Effector CD8-positive, alpha-beta T cell (primary cell): ENCODE measurements at places on chromosomes 2 and 18.

- no peak for DNase-seq
Measured at GRCh38 chr2:97911206-97911921, 84.4 kb downstream of the TMEM131 start.

- DNase-seq = no peak
Measured at GRCh38 chr2:225466891-225467604, 67.5 kb downstream of the NYAP2 start.

- no peak for DNase-seq
Measured at GRCh38 chr2:65664931-65665330, 232.5 kb upstream of the SPRED2 start.

DNA sequence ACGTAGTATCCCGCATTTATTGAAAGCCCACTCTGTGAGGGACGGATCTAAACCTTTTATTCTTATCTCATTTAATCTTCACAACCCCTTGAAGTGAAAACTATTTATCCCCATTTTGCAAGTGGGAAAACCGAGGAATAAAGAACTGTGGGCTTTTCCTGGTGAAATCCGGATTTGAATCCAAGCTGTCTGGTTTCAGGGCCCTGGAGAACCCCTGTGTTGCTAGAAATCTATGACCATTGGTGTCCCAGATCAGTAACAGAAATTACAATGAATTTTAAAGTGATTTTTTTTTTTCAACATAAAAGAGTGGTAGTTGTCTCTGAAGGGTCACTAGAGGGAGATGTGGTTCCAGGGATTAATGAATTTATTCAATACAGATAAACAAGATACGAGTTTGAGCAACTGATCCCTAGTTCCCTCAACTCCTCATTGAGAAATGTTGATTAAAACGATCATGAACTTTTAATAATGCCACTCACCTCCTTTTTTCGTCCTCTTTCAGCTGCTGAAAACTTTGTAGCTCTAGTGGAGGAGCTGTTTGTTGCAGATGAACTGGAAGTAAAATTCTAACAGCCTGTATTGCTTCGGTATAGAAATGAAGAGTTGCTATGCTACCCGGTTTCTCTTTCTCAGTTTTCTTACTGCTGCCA, 940 bp downstream of the XRCC5 start:
- DNase-seq = no peak

GRCh38 chr18:10027461-10027860, 113.6 kb downstream of the VAPA start:
- no peak for DNase-seq

DNA sequence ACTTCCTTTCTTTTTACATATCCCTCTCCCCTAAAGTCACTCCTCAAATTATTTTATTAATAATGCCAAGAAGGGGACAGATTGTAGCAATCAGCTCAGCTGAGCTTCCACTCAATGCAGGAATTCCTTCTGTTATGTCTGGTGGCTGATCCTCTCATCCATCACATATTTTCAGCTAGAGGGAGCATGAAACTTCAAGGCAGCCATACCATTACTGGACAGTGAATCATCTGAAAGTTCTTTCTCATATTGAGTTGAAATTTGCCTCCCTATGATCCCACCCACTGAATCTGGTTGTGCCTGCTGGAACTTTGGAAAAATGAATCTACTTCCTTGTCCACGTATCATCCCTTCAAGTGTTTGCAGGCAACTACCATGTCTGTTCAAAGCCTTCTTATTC, 11.2 kb downstream of the ZNF385B start:
- DNase-seq = no peak

- DNase-seq = peak; percentile 42
Measured at GRCh38 chr2:62456721-62457539, 49.1 kb downstream of the TMEM17 start.

GRCh38 chr2:218264773-218265561, 4.2 kb downstream of the GPBAR1 start:
- DNase-seq = no peak

DNA sequence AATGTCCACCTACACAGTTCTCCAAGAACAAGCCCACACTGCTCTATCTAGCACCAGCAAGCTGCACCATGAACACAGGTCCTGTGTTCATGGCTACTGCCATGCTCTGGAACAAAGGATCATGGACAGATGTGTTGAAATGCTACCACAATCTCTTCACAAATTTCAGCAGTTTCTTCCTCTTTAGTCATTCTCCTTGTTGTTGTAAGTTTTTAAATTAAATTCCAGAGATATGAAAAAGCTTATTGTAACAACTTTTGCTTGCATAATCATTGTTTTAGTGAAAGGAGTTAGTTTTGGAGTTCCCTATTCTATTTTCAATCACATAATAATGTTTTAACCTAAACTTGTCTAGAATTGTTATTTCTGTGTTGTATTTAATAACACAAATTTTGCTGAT, 17.2 kb upstream of the NAPG start:
- DNase-seq = no peak

- DNase-seq = no peak
Measured at GRCh38 chr2:119005555-119005954, 63.6 kb downstream of the MARCO start.

GRCh38 chr2:40352703-40353099, 99.2 kb downstream of the SLC8A1 start:
- DNase-seq = no peak

DNA sequence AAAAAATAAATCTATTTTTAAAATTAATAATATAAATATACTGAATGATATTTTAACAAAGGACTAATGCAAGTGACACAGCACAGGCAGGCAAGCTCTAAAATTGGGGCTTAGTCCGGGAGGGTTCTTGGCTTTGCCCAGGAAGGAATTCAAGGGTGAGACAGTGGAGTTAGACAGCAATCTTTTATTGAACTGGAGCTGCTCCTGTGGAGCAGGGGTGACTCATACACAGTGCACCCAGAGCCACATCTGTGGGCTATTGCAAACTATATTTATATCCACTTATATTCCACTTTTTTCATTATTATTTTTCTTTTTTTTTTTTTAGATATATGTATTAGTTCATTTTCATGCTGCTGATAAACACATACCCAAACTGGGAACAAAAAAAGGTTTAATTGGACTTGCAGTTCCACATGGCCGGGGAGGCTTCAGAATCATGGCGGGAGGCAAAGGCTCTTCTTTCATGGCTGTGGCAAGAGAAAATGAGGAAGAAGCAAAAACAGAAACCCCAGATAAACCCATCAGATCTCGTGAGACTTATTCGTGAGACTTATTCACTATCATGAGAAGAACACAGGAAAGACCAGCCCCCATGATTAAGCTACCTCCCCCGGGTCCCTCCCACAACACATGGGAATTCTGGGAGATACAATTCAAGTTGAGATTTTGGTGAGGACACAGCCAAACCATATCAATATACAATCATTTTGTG, 437.1 kb downstream of the BCL11A start:
- DNase-seq = no peak

DNA sequence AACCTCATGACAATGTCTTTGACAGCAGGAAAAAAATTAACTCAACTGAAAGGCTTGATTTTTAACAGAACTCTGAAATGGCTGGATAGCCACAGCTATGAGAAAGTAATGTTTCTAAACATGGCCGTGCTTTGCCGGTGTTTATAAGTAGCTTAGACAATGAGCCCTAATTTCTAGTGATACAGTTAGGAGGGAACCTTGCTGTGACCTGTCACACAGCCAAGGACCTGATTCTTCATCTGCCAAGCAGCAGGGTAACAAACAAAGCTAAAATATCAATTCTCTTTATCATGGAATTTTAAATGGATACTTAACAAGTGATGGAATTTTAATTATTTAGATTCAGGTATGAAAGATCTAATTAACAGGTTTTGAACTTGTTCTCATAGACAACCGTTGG, 24.3 kb upstream of the DYNC2LI1 start:
- no peak for DNase-seq

GRCh38 chr18:48394176-48394575, 15.0 kb downstream of the ZBTB7C start:
- DNase-seq = no peak

GRCh38 chr2:84646514-84646913, 130.2 kb downstream of the DNAH6 start:
- DNase-seq = no peak

GRCh38 chr2:20524412-20525040, 77.7 kb downstream of the RHOB start:
- no peak for DNase-seq

GRCh38 chr18:63422864-63423304, 608 bp upstream of the VPS4B start:
- no peak for DNase-seq

DNA sequence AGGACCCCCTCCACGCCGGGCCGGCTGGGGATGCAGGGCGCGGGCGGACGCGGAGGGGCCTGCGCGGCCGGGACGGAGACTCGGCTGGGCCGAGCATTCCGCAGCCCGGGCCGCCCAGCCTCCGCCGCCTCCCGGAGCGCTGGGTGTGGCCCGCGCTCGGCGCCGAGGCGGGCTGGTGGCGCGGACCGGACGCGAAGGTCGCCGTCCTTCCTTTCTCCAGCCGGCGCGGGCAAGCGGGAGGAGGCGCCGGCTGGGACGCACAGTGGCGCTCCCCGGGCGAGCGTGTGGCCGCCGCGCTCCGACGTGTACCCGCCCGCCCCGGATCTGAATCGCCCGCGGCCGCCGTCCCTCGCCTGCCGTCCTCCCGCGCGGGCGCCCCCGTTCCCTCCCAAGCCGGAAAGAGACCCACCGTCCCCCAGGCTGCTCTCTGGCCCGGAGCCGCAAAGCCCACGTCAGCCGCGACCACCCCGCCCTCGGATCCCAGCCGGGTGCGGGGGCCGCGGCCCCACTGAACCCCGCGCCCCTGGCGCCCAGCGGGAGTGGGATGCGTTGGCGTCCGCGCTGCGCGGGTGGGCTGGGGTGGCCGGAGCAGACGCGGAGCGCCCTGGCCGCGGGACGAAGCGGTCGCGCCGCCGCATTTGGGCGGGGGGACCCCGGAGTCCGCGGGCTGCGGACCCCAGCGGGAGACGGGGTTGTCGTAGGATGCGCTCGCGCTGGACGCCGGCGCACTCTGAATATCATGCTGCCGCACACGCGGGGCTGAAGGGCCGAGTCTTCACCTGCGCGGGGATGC, 634 bp downstream of the SPATS2L start:
- DNase-seq = no peak

DNA sequence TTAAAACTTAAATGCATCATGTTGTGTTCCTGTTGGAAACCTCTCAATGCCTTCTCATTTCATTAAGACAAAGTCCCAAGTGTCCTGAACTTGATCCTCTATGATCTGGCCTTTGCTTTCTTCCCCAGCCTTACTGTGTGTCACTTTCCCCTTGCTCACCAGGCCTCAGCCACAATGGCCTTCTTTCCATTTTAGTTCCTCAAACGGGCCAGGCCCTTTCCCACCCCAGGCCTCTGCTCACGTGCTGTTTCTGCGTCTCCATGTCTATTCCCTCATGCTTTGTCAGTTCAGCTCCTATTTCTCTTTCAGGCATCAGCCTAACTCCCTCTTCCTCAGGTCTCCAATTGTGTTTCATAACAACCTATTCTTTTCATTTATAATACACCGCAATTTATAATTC, 19.5 kb downstream of the CXCR4 start:
- no peak for DNase-seq

DNA sequence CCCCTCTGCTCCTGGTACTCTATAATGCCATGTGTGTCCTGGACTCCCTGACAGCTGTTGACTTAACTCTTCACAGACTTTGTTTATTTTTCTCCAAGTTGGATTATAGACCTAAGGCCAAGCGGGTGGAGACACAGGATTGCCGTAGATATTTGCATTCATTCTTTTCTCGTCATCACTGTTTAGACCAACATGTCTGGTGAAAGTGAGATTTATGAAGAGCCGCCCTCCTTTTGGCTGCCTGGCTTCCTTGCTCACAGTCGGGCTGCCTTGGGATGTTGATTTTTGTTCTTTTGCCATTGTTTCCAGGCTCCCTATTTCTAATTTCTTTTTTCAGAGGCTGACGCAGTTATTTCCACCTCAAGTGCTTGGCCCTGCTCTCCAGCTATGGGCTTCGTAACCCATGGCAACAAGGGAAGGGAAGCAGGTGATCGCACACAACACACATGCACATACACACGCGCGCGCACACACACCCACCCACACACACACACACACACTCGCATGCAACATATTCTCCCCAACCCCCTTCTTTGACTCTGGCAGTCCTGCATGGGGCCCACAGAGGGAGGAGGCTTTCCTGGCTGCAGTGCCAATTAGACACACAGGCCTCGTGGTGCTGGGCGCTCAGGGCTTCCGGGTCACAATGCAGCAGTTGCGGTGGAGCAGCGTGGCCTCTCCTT, 296.5 kb downstream of the MTX2 start:
- no peak for DNase-seq

DNA sequence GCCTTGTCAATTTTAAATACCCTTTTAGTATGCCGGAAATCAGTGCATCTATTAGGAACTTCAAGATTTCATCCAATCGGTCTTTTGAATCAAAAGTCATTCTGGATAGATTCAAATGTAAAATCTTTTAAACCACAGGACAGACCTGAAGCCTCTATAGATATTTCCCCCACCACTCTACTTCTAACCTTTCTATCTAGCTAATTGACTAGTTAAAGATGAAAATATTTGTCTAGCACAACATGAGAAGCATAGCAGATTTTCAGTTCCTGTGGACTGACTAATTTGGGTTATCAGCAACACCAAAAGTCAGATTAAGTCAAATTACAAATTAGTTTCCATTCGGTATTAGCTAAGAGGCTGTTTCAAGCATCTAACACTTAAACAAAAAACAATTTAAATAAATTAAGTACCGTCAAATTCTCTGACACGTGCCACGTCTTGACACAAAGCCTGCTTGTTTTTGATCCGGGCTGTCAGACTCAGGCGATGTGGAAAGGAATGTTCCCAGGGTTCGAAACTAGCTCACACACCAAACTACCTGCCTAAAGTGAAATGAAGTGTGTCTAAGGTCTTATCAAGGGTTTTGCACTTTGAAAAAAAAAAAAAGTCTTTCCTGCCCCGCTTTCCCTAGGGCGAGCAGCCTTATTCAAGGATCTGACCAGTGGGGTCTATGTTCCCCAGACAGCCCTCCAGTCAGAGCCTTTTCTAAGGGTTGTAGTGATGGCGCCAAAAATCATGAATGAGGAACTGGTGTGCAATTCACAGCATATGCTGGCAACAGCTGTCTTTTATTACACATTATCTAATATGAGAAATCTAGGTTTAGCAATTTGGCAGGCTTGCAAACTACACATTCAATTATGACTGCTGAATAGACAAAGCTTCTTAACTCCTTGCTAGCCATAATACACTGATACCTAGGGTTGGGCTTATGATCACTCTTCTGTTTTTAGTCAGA, 4.7 kb downstream of the CYTIP start:
- DNase-seq = no peak

GRCh38 chr18:2903006-2903405, 56.2 kb downstream of the EMILIN2 start:
- no peak for DNase-seq

- DNase-seq = no peak
Measured at GRCh38 chr2:210662560-210662959, 106.2 kb downstream of the CPS1 start.
